SJCRH30 (cell line): ENCODE measurements at places on chromosomes 5 and 9. TPM values are rescaled to one million over a fixed set of nuclear protein-coding genes. Genes with fewer than 3 reads are reported as not detected.

The RBM27 gene
- total RNA-seq: 36.0 and 43.7 TPM in 2 replicates

The MAT2B gene
- 40.6 and 42.2 TPM in 2 replicates for total RNA-seq

The SH2D3C gene
- total RNA-seq: 0.99 and 1.4 TPM in 2 replicates

The LTC4S gene
- total RNA-seq: not detected in 2 replicates

The LCN2 gene
- not detected in 2 replicates for total RNA-seq

The NIM1K gene
- total RNA-seq: 0.04 TPM in 1 of 2 replicates, not detected in the other

The TAF1L gene
- total RNA-seq: 0.02 TPM in 1 of 2 replicates, not detected in the other

The HAVCR2 gene
- total RNA-seq: 0.99 and 1.1 TPM in 2 replicates

The COL5A1 gene
- 30.9 and 32.1 TPM in 2 replicates for total RNA-seq

The CDC25C gene
- 29.5 and 36.3 TPM in 2 replicates for total RNA-seq

The NEURL1B gene
- total RNA-seq: 17.8 and 18.8 TPM in 2 replicates

The ACSL6 gene
- total RNA-seq: not detected in 2 replicates

The GDNF gene
- total RNA-seq: 5.9 and 9.4 TPM in 2 replicates

The FCHO2 gene
- 11.1 and 15.4 TPM in 2 replicates for total RNA-seq

The SLC2A6 gene
- 20.3 and 23.4 TPM in 2 replicates for total RNA-seq

The LHX3 gene
- total RNA-seq: not detected in 2 replicates

The GABRA6 gene
- total RNA-seq: not detected in 2 replicates

The AGXT2 gene
- total RNA-seq: not detected in 2 replicates

The TRAPPC13 gene
- total RNA-seq: 19.1 and 19.9 TPM in 2 replicates

The IFNA2 gene
- total RNA-seq: not detected in 2 replicates

The ANGPTL2 gene
- 21.1 and 21.3 TPM in 2 replicates for total RNA-seq

The PLPP7 gene
- total RNA-seq: 1.8 TPM in 2 replicates

The SEMA5A gene
- total RNA-seq: not detected in 2 replicates

The SPATA31D4 gene
- total RNA-seq: not detected in 2 replicates

The RNF208 gene
- total RNA-seq: 0.23 and 0.43 TPM in 2 replicates

The ACOT12 gene
- 0.14 TPM in 1 of 2 replicates, not detected in the other for total RNA-seq

The CDX1 gene
- not detected in 2 replicates for total RNA-seq

The FCN1 gene
- total RNA-seq: not detected in 2 replicates

The LOX gene
- 1.7 and 2.3 TPM in 2 replicates for total RNA-seq

The TAF11L10 gene
- not detected in 2 replicates for total RNA-seq

The CNOT8 gene
- total RNA-seq: 64.4 and 65.5 TPM in 2 replicates

The OR2V2 gene
- not detected in 2 replicates for total RNA-seq

The FGFR4 gene
- 563 and 588 TPM in 2 replicates for total RNA-seq

The BASP1 gene
- total RNA-seq: not detected in 2 replicates

The PTCD2 gene
- 12.7 and 13.4 TPM in 2 replicates for total RNA-seq

The NEUROG1 gene
- not detected in 2 replicates for total RNA-seq

The CCDC192 gene
- not detected in 2 replicates for total RNA-seq

The UNC13B gene
- 2.0 and 2.3 TPM in 2 replicates for total RNA-seq

The PHF24 gene
- total RNA-seq: not detected in 2 replicates

The TAF11L7 gene
- total RNA-seq: not detected in 2 replicates

The DMRT3 gene
- not detected in 2 replicates for total RNA-seq

The UGT3A2 gene
- total RNA-seq: not detected in 2 replicates

The PRRX2 gene
- 0.18 and 0.20 TPM in 2 replicates for total RNA-seq

The PCDHGA2 gene
- 0.71 and 1.0 TPM in 2 replicates for total RNA-seq

The CSF1R gene
- total RNA-seq: 0.06 and 0.13 TPM in 2 replicates

The PCDHA13 gene
- 0.05 TPM in 1 of 2 replicates, not detected in the other for total RNA-seq

The IFNW1 gene
- total RNA-seq: not detected in 2 replicates

The GNA14 gene
- total RNA-seq: not detected in 2 replicates

The CACFD1 gene
- total RNA-seq: 12.1 and 13.6 TPM in 2 replicates

The ZNF346 gene
- 24.7 and 27.8 TPM in 2 replicates for total RNA-seq

The PCDHGA9 gene
- total RNA-seq: 1.8 and 2.3 TPM in 2 replicates

The GPR151 gene
- not detected in 2 replicates for total RNA-seq

The PCDHB4 gene
- total RNA-seq: 0.25 and 0.42 TPM in 2 replicates

The KCNT1 gene
- 0.33 and 0.51 TPM in 2 replicates for total RNA-seq

The NFIL3 gene
- 7.3 and 9.2 TPM in 2 replicates for total RNA-seq

The NFX1 gene
- total RNA-seq: 22.2 and 22.6 TPM in 2 replicates

The SLC46A2 gene
- total RNA-seq: not detected in 2 replicates

The OR13J1 gene
- not detected in 2 replicates for total RNA-seq

The ASPN gene
- total RNA-seq: 0.06 TPM in 1 of 2 replicates, not detected in the other
